Bronchial smooth muscle cell (primary cell): ENCODE measurements at places on chromosomes 11 and 22. TPM values are rescaled to one million over a fixed set of nuclear protein-coding genes. Genes with fewer than 3 reads are reported as not detected.

TSGA10IP gene
- total RNA-seq, result 0.16 TPM in 1 of 2 replicates, not detected in the other

SLN gene
- total RNA-seq, result not detected in 2 replicates

NLRP6 gene
- total RNA-seq, result under 0.01 TPM in 1 of 2 replicates, not detected in the other

KRTAP5-2 gene
- not detected in 2 replicates for total RNA-seq

JAML gene
- total RNA-seq, result not detected in 2 replicates

OR51I1 gene
- 0.60 TPM in 1 of 2 replicates, not detected in the other for total RNA-seq

TRIM48 gene
- total RNA-seq, result not detected in 2 replicates

NTM gene
- total RNA-seq, result 3.1 and 8.2 TPM in 2 replicates

RNH1 gene
- total RNA-seq, result 385 and 511 TPM in 2 replicates
